Placental epithelial cell (primary cell): ENCODE measurements at places on chromosomes 13 and 19. TPM values are rescaled to one million over a fixed set of nuclear protein-coding genes. Genes with fewer than 3 reads are reported as not detected.

The CD37 gene
- total RNA-seq: not detected in 2 replicates

The CCDC159 gene
- 14.9 and 15.3 TPM in 2 replicates for total RNA-seq

The NLRP7 gene
- 0.33 TPM in 1 of 2 replicates, not detected in the other for total RNA-seq

The ARL11 gene
- 1.1 and 1.6 TPM in 2 replicates for total RNA-seq

The RYR1 gene
- total RNA-seq: under 0.01 and 0.11 TPM in 2 replicates

The CEACAM8 gene
- total RNA-seq: 1.2 TPM in 1 of 2 replicates, not detected in the other

The CDC42EP5 gene
- total RNA-seq: 42.7 and 84.4 TPM in 2 replicates

The SLC10A2 gene
- total RNA-seq: not detected in 2 replicates

The PLIN4 gene
- total RNA-seq: not detected in 2 replicates
